PC-9 (cell line): ENCODE measurements at places on chromosomes 7 and 10.

DNA sequence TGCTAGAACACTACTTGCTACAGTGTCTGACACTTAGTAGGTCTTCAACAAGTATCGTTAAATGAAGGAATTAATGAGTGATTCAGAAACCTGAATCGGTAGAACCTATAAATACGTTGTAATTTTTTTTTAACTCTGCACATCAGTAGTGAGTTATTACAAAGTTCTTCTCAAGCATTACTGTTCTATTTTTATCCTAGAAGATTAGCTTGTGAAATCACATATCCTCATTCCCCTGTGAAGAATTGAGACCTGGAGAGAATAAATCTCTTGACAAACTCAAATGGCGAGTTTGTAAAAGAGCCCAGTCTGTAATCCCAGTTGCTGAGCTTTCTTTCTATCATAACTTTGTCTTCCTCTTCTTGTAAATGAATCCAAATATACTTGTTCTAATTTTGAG lies 34.7 kb downstream of the HYAL4 start:
- no peak for DNase-seq

GRCh38 chr7:31044529-31044928 lies 7.6 kb upstream of the ADCYAP1R1 start:
- no peak for DNase-seq

GRCh38 chr7:4797858-4798705 lies 22.7 kb downstream of the AP5Z1 start:
- no peak for DNase-seq

- no peak for DNase-seq
These were observed 120.6 kb upstream of the CHST15 start for GRCh38 chr10:124213899-124214510.

GRCh38 chr7:132177708-132178401 lies 398.4 kb downstream of the PLXNA4 start:
- no peak for DNase-seq

DNA sequence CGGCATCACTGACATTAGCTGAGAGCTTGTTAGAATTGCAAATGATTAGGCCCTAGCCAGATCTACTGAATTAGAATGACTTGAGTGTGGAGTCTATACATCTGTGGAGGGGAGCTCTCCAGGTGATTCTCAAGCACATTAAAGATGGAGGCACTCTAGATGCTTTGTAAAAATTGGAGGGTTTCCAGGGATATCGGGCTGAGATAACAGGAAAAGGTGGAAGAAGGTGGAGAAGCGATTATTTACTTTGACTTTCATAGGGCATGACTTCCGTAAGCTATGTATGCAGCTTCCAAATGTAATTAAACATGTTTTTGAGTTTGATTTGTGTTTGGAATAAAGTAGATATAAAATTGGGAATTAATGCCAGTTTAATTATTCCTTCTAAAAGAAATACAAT lies 235.0 kb upstream of the PTN start:
- no peak for DNase-seq

DNA sequence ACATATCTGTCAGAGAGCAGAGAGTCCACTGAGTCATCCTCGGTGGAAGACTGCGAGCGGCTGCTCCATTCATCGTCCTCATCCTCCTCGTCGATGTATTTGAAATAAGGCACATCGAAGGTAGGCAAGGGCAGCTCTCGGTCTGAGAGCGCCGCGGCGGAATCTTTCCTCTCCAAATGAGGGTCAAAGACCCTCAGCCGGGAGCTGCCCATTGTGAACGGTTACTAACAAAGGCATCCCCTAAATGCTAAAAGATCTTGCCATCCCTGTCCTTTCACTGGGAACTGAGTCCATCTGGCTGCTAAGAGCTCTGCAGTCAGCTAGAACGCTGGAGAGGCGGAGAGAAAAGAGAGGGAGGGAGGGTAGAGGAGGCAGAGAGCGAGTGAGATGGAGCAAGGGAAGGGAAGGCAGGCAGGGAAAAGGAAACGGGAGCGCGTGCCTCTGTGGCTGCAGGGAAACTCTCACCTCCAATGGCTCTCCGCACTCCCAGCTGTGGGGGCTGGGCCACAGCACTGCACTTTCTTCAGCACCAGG lies 163.4 kb downstream of the RAPGEF5 start:
- DNase-seq = no peak

DNA sequence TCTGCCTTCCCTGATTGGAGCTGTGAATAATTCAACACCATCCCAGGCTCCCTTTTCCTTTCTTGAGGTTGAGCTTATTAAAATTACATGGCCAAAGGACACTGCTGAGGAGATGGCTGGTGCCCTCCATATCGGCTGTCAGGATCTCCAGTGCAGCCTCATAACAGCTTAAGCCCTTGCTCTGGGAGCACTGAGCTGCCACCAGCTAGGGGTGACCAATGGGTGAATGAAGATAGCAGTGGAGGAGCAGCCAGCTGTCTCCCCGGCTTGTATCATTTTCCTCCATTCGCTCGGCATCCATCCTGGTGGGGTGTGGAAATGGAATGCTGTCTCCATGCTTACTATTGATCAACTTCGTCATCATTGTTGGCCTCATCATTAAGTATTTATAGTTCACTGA lies 154.6 kb downstream of the TMEM178B start:
- DNase-seq = no peak

GRCh38 chr7:155724327-155725005 lies 80.0 kb downstream of the RBM33 start:
- no peak for DNase-seq

DNA sequence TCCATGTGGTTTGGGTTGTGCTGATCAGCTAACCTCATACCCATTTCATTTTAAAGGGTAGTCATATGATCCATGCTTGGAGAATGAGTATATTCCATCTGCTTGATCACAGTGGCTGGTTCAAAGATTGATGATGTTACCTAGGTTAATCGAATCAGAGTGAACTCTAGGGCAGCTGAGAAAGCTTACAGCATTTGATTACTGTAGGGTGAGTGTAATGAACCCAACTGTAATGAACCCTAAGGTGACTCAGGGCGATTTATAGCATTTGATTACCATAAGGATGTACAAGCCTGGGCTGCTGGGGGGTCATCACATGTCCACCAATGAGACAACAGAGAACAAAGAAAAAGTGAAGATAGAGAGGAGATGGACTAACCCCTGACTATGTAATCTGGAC lies 523.1 kb downstream of the ADRA2A start:
- DNase-seq = no peak

GRCh38 chr7:106520962-106521514 lies 139.9 kb downstream of the CCDC71L start:
- no peak for DNase-seq

GRCh38 chr7:22672846-22673680 lies 53.9 kb upstream of the IL6 start:
- DNase-seq = peak; percentile 99

GRCh38 chr7:128799451-128799850 lies 7.7 kb downstream of the CCDC136 start:
- no peak for DNase-seq
